ENCODE measurements at places on chromosomes 6 and 20. TPM values are rescaled to one million over a fixed set of nuclear protein-coding genes. Genes with fewer than 3 reads are reported as not detected.

DNA sequence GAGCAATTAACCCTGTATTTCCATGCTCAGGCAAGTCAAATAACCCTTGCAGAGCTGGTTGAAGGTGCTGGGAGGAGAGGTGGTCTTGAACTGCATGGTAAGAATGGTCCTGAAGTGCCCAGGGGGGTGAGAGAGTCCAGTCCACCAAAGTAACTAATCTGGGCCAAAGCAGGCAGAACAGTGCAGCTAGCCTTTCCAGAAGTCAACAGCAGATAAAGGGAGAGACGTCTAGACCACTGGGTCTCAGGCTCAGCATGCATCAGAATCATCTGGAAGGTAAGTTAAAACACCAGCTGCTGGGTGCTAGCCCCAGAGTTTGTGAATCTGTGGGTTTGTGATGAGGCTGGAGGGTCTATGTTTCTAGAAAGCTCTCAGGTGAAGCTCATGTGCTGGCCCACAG, 232.3 kb upstream of the ECI2 start:
- H3K36me3 ChIP-seq = no peaks in the 10 kb centered on the region
- no peak overlapping the region for H3K4me3 ChIP-seq
- H3K27me3 ChIP-seq = no peaks in the 10 kb centered on the region

DNA sequence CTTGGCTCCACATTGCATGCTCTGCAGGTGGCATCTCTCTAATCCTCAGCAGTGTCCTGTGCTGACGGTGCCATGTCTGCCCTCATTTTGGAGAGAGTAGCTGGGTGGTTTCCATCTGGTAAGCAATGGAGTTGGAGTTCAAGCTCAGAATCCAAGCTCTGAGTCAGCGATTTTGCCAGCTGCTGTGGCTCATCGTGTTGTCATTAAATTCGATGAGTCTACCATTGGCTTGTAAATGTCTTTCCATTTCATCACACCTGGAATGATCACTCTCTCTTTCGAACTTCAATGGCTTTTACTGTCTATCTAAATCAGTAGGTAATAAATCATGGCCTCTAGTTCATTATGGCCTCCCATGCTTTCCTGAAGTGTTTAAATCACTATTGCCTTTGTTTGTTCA, 378.5 kb upstream of the TSHZ2 start:
- no peaks in the 10 kb centered on the region for H3K27me3 ChIP-seq
- H3K4me1 ChIP-seq = no peaks in the 10 kb centered on the region
- no peak overlapping the region for H3K4me3 ChIP-seq

GRCh38 chr6:128024046-128024445, 123.2 kb upstream of the THEMIS start:
- H3K4me3 ChIP-seq = no peak overlapping the region
- H3K27me3 ChIP-seq = no peaks in the 10 kb centered on the region
- no peaks in the 10 kb centered on the region for H3K36me3 ChIP-seq
- no peak overlapping the region for H3K27ac ChIP-seq
- no peak for DNase-seq

DNA sequence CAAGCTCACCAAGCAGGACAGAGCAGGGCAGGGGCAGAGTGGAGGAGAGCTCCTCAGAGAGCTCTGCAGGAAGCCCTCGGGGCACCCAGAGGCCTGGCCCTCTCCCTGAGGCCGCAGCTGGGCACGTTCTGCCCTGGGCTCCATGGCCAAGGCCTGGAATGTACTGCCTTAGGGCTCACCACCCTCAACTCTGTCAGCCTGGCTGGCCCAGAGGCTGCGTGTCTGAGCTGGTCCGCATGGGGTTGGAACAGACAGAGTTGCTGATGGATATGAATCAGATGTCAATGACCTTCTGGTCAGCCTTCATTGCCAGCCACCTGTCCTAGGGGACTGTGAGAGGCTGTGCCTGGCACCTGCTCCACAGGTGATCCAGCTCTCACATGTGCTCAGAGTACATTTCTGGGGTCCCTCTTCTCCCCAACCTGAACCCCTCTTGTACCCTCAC, 33.2 kb upstream of the PCMTD2 start:
- H3K4me3 ChIP-seq = no peak overlapping the region
- H3K27me3 ChIP-seq = peaks cover 31% of the 10 kb centered on the region
- peak; percentile 37 for DNase-seq
- peaks cover 18% of the 10 kb centered on the region for H3K4me1 ChIP-seq
- H3K27ac ChIP-seq = no peak overlapping the region

DNA sequence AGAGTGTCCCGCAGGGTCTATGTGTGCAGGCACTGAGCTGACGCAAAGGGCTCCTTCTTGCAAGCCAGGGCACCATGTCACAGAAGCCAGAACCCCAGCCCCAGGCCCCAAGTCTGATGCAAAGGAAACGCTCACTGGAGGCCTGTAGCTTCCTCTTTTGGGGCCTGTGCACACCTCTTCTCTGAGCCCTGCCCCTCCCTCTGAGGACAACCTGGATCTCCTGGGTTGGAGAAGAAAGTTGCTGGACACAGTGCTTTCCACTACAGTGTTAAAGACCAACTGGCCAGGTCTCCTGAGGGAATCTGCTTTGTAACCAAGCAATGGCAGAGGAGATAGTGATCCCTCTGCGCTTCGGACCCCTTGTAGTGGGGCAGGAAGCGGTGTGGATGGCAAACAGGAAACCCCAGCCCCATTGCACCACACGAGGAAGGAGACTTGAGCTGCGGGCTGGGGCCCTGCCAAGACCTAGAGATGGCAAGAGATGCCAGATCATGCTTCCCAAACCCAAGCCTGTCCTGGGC, 90.0 kb downstream of the PRND start:
- peaks cover 3% of the 10 kb centered on the region for H3K27me3 ChIP-seq
- no peak for DNase-seq
- no peak overlapping the region for H3K4me3 ChIP-seq
- peaks cover 7% of the 10 kb centered on the region for H3K4me1 ChIP-seq
- H3K36me3 ChIP-seq = no peaks in the 10 kb centered on the region
- H3K27ac ChIP-seq = no peak overlapping the region

- no peak overlapping the region for H3K4me3 ChIP-seq
- peak overlapping the region; percentile 70 for H3K27ac ChIP-seq
- no peaks in the 10 kb centered on the region for H3K27me3 ChIP-seq
- DNase-seq = no peak
These were observed 82.1 kb downstream of the ASXL1 start for GRCh38 chr20:32440069-32440757.

DNA sequence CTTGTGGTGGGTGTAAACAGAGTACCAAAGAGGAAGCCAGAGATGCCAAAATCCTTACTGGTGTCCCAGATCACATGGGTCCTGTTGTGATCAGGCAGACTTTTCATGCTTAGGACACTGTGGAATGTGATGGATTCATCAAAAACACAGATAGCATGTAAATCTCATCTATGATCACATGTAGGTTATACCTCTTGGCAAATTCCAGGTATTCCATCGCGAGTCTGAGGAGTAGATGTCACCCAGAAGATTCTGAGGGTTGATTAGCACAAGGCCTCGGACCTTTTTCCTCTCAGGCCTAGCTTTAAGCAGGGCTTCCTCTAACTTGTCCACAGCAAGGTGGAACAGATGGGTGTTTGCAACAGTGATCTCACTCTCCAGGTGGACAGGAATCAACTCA, 28.3 kb upstream of the SSR1 start:
- no peak for DNase-seq
- H3K36me3 ChIP-seq = no peaks in the 10 kb centered on the region
- H3K27me3 ChIP-seq = no peaks in the 10 kb centered on the region
- H3K4me1 ChIP-seq = no peaks in the 10 kb centered on the region
- H3K4me3 ChIP-seq = no peak overlapping the region

DNA sequence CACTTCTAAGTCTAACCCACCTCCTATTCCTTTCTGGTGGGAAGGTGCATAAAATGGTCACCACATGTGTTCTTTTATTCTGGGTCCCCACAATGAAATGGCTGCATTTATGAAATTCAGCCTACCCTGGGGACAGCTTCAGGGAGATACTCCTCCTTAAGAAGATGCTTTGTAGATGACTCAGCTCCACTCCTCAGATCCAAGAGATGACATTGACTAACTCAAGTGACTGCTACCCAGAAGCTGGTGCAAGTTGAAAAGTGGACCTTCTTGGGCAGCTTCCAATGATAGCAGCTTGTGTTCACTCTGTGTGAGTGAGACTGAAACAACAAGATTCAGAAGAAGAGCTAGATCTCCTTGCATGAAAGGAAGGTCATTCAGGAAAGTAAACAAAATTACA, 113.4 kb downstream of the SCP2D1 start:
- H3K36me3 ChIP-seq = no peaks in the 10 kb centered on the region
- H3K4me1 ChIP-seq = no peaks in the 10 kb centered on the region
- no peak overlapping the region for H3K27ac ChIP-seq
- no peak for DNase-seq
- H3K27me3 ChIP-seq = no peaks in the 10 kb centered on the region
- no peak overlapping the region for H3K4me3 ChIP-seq

DNA sequence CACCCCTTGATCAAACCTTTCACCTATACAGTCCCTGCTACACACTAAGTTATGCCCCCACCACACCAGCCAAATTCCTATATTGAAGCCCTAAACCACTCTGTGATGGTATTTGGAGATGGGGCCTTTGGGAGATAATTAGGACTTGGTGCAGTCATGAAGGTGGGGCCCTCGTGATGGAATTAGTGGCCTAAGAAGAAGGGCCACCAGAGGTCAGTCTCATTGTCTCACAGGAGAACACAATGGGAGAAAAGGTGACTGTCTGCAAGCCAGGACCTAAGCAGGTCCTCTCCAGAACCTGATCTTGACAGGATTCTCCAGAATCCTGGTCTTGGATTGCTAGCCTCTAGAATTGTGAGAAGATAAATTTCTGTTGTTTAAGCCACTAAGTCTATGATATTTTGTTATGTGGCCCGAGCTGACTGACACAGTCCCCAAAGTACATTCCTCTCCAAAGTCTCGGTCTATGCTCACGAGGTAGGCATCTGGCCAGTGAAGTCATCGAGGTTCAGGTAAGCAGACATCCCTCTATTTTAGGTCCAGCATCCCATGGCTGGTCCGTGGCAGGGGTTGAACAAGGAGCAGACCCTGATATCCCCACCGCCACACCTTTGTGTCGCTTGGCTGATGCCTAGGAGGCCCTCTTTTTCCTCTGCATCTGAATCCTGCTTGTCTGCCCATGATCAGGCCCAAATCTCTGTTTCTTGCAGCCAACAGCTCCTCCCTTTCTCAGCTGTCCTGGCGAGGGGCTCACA, 138.9 kb downstream of the NFATC2 start:
- H3K36me3 ChIP-seq = no peaks in the 10 kb centered on the region
- no peak overlapping the region for H3K4me3 ChIP-seq
- H3K27me3 ChIP-seq = no peaks in the 10 kb centered on the region
- DNase-seq = no peak

DNA sequence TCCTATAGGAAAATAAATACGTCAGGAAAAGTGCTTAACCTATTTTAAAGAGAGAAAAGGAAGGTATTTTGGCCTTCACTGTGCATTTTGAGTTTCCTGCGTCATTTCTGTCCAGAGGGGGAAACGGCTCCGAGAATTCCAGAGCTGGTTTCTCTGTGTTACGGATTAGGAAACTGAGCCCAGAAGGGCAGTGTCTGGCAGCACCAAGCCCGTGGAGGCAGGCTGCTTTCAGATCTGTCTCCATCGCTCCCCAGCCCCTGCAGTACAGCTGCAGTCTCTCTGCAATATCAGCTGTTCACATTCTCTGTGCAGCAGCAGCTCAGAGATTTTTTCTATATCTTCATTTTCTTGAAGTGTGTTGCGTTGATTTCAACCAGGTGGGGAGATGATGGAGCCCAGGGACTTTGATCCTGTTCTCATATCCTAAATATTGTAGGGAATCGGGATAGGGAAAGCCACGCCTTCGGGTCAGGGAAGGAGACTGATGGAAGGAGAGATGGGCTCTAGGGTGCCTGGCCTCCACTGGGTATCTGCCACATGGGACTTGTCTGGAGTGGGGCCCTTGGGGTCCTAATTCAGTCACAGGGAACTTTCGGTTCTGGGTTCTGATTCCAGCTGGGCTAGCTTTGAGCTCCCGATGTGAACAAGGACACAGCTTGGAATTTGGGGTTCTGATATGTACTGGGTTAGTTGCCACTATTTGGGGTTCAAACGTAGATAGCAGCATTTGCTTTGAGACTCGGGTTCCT, 2.8 kb downstream of the ANKRD60 start:
- H3K27ac ChIP-seq = no peak overlapping the region
- H3K4me1 ChIP-seq = peaks cover 19% of the 10 kb centered on the region
- no peaks in the 10 kb centered on the region for H3K27me3 ChIP-seq
- DNase-seq = peak; percentile 20

DNA sequence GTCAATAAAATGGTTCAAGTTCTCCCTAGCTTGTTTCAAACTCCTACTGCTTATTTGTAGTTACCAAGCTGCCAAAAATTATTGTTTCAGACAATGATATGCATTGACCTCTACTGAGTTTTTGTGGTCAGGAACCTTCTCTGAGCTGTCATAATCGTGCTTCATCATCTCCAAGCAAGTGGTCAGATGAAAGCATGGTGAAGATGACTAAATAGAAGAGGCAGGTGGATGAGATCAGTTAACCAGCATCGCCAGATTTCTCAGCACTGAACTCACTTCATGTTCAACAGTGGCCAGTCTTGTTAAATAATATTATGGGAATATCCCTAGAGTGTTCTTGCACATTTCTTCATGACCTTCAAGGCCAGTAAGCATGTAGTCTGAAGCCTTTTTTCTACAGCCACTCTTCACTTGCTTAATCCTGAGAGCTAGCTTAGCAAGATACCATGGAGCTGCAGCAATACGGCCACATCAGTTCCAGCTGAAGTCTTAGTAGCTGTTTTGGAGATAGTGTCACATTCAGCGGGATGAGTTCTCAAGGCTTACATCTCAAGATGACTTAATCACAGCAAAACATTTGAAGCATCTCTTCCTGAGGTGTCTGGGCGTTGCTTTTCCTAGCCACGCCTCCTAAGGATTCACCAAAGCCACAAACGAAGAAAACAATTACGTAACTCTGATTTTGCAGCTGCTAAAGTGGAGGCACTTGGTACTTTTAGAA, 101.6 kb upstream of the TMEM30A start:
- DNase-seq = peak; percentile 33
- no peaks in the 10 kb centered on the region for H3K27me3 ChIP-seq
- no peak overlapping the region for H3K27ac ChIP-seq
- no peaks in the 10 kb centered on the region for H3K4me1 ChIP-seq
- H3K4me3 ChIP-seq = no peak overlapping the region

- H3K4me1 ChIP-seq = peaks cover 5% of the 10 kb centered on the region
- DNase-seq = no peak
- no peak overlapping the region for H3K27ac ChIP-seq
- H3K4me3 ChIP-seq = no peak overlapping the region
- no peaks in the 10 kb centered on the region for H3K27me3 ChIP-seq
These were observed 526.6 kb upstream of the MARCKS start for GRCh38 chr6:113330636-113330946.

GRCh38 chr6:5846889-5847288, 159.8 kb downstream of the NRN1 start:
- peaks cover 36% of the 10 kb centered on the region for H3K27me3 ChIP-seq
- no peak for DNase-seq
- no peaks in the 10 kb centered on the region for H3K36me3 ChIP-seq
- H3K4me3 ChIP-seq = no peak overlapping the region
- H3K27ac ChIP-seq = no peak overlapping the region

Gene CRISP2
- total RNA-seq = not detected

Gene NHSL1
- total RNA-seq = 6.2 TPM

Gene BTN1A1
- not detected for total RNA-seq

Gene PSORS1C1
- 0.22 TPM for total RNA-seq

Gene RAMACL
- 0.13 TPM for total RNA-seq

Gene FAM83C
- total RNA-seq = not detected

Gene PGM3
- total RNA-seq = 74.4 TPM

Gene NT5E
- total RNA-seq = 264 TPM

Gene LY6G6C
- total RNA-seq = not detected

Gene TMC2
- total RNA-seq = not detected
